ENCODE measurements at places on chromosomes 16 and 17. TPM values are rescaled to one million over a fixed set of nuclear protein-coding genes. Genes with fewer than 3 reads are reported as not detected.

The SLC5A11 gene
- total RNA-seq = not detected

DNA sequence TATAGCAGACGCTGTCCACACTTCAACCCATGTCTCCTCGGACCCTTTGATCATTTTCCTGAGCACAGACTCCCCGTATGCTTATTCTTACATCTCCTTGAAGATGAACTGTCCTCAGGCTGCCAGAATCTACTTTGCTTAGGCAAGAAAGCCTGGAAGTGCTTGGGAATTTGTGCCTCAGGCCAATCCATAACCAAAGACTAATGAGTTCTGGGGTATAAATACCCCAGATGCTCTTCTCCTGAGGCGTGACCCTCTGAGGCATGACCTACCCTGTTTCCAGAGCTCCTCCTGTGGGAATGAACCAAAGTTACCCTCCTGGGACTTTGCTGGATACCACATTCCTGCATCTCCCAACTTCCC lies 10.1 kb upstream of the TEKT3 start:
- DNase-seq = no peak
- H3K4me1 ChIP-seq = no peaks in the 10 kb centered on the region
- no peak overlapping the region for H3K27ac ChIP-seq
- H3K27me3 ChIP-seq = peaks cover 5% of the 10 kb centered on the region
- no peaks in the 10 kb centered on the region for H3K36me3 ChIP-seq

The FN3K gene
- total RNA-seq = 23.8 TPM

DNA sequence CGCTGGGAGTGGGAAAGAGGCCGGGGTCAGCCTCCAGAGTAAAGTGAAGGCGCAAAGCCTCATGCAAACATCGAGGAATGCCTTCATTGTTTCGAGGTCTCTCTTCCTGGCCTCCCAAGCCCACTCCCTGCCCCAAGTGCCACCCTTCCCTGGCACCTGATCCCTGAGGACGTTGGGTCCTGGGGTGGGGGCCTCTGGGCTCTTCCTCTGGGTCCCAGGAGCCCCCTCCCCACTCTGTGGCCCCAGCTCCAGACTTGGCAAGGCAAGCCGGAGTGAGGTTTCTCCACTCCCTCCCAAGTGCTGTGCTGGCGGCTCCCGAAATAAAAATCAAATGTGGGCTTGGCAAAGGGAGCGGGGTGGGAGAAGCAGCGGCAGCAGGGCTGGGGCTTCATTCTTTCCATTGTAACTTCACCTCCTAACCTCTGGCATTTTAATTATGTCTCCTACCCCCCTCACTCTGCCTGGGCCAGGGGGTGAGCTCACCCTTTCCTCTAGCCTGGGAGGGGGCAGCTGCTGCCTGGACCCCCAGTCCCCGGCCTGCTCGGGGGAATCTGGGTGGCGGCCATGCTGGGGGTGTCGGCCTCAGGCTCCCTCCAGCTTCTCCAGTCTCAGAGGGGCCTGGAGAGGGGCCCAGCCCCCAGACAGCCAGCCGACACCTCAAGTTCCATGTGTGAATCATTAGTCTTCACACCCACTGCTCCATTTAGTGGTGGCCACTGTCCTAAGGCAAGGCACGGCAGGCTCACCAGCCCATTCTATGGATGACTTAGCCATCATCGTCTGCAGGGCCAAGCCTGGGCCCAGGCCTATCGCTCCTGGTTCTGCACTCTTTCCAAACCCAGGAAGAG lies 14.6 kb upstream of the TMEM92 start:
- no peak for DNase-seq
- H3K27me3 ChIP-seq = peaks cover 4% of the 10 kb centered on the region
- peaks cover 23% of the 10 kb centered on the region for H3K4me1 ChIP-seq
- no peaks in the 10 kb centered on the region for H3K36me3 ChIP-seq
- H3K27ac ChIP-seq = no peak overlapping the region

The SYCE1L gene
- total RNA-seq = 24.8 TPM

GRCh38 chr17:73646409-73647300 lies 2.4 kb upstream of the SDK2 start:
- H3K36me3 ChIP-seq = no peaks in the 10 kb centered on the region
- H3K4me3 ChIP-seq = peak overlapping the region; percentile 92
- H3K4me1 ChIP-seq = peaks cover 31% of the 10 kb centered on the region
- H3K27ac ChIP-seq = no peak overlapping the region
- H3K27me3 ChIP-seq = peaks cover 10% of the 10 kb centered on the region

The PIK3R5 gene
- total RNA-seq = 1.4 TPM

The GDPD3 gene
- total RNA-seq = 6.7 TPM

GRCh38 chr16:82344157-82344556 lies 174.1 kb upstream of the MPHOSPH6 start:
- H3K36me3 ChIP-seq = no peaks in the 10 kb centered on the region
- H3K4me1 ChIP-seq = no peaks in the 10 kb centered on the region
- H3K4me3 ChIP-seq = no peak overlapping the region
- DNase-seq = no peak

The SLFN12 gene
- total RNA-seq = 17.5 TPM

The WNT9B gene
- not detected for total RNA-seq

DNA sequence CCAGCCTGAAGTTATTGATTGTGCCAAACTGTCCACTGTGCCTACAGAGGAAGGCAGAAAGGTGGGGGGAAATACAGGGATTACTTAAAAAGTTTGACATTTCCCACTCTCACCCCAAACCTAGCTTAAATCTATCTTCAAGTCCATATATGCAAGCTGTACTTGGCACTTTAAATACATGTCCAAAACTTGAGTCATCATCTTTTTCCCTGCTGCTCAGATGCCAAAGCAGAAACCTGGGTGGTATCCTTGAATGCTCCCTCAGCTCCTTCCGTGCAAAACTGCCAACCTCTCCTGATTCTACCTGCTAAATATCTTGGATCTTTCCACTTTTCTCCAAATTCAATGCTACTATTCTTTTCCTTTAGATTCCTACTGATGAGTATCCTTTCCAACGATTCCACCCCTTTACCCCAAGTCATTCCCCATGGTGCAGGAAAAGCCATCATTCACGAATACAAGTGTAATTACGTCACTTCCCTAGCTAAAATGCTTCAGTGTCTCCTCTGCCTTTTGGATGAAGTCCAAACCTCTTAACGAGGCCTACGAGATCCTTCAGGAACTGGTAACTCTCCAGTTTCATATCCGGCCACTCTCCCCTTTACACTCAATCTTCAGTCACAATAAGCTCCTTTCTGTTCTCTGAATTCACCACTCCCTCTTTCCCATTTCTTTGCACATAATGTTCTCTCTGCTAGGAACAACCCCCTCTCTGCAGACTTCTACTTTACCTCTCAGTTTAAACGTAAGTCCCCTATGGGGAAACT lies 9.3 kb downstream of the BECN1 start:
- no peak overlapping the region for H3K4me3 ChIP-seq
- H3K27me3 ChIP-seq = no peaks in the 10 kb centered on the region
- peaks cover 6% of the 10 kb centered on the region for H3K36me3 ChIP-seq
- no peak for DNase-seq

All from neural crest cell (in vitro differentiated cells).